ENCODE measurements at places on chromosomes 12 and 14.

DNA sequence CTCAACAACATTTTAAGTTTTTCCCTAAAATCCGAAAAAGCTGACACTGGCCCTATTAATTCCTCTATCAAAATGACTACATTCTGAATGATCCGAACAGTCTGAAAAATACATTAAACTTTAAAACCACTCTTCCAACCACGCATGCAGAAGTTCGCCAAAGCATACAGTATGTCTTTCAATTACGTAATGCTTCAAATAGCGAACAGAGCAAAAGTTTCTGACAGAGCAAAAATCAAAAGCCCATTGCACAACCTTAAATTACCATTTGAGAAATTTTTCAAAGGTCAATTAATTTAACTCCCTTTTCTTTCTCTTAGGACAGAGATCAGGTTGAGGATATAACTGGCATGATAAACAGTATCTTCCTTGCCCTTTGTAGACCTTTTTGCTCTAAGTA lies 33.2 kb downstream of the LRIG3 start:
- DNase-seq: no peak

GRCh38 chr14:61631045-61631687 lies 64.1 kb upstream of the HIF1A start:
- DNase-seq: no peak

DNA sequence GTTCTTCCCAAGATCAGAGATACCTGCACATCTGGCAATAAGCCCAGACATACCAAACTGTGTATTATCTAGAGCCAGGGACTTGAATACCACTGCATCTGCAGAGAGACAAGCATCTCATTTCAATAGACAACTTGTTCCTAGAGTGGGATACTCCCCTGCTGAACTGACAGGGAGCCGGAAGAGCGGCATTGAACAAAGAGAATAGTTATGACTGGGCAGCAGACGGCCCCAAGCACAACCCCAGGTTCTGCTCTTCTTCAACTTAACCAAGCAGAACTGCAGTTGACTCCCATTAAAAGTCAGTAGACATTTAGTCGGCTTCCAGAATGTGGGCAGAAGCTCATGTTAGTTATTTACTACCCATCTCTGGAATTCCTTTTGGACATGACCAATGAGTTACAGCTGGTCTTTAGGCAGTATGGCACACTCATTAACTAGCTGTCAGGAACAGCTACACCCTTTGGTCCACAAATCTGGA lies 112.9 kb downstream of the HMGA2 start:
- DNase-seq: no peak

DNA sequence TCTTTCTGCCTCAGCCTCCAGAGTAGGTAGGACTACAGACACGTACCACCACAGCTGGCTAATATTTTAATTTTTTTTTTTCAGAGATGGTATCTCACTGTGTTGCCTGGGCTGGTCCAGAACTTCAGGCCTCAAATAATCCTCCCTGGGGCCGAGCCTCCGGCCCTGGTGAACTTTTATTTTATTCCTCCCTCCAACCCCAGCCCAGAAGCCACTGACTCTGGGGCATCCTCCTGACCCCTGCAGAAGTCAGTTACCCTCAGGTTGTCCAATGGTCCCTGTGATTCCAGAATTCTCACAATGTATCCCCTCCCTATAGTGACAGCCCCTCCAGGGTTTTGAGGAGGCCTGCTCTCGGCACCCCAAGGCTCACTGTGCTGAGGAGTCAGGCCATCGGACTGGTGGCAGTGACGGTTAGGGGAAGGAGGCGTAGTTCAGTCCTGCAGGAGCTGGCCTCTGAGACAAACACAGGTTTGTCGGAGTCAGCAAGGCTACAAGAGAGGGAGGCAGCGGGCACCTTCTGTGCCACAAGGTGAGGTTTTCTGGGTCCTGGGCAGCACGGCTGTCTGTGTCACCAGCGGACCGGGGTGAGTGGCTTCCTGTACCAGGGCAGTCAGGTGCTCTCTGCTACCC lies 19.4 kb upstream of the FIGNL2 start:
- DNase-seq: no peak

GRCh38 chr12:40240779-40241178 lies 16.0 kb downstream of the LRRK2 start:
- DNase-seq: no peak
